ENCODE measurements at places on chromosomes 11 and 22. TPM values are rescaled to one million over a fixed set of nuclear protein-coding genes. Genes with fewer than 3 reads are reported as not detected.

DNA sequence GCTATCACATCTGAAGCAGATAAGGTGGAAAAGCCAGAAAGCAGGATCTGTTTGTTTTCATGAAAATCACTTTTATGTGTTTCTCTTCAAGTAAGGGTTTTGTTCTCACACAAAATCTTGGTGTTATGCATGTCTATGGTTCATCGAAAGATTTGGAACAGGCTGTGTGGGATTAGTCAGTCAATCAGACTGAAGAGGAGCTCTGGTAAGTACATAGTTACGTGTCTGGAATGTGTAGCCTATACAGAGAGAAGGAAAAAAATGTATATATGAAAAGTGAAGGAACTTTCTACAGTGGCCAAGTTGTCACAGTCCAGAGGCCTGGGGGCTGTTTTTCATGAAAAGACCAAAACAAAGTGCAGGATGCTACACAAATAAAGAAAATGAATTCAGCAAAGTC, 156.7 kb downstream of the CNTN5 start:
- DNase-seq = no peak
- H3K27me3 ChIP-seq = no peaks in the 10 kb centered on the region
- no peaks in the 10 kb centered on the region for H3K36me3 ChIP-seq
- H3K4me3 ChIP-seq = no peak overlapping the region
- no peaks in the 10 kb centered on the region for H3K4me1 ChIP-seq

DNA sequence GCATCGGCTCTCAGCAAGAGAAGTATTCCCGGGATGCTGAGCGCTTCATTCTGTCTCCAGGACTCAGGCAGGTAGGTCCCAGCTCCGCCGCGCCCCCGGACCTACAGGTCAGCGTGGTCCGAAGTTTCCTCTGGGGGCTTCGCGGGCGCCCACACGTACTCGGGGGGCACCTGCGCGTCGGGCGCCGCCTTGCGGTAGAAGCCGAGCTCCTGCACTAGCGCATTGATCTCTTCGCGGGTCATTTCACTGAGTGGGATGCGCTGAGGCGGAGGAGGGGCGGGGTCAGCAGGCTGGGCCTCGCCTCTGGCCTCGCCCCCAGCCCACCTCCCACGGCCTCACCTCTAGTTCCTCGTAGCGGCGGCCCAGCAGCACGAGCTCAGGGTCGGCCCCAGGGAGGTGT, 2.5 kb downstream of the SELENOM start:
- H3K4me3 ChIP-seq = peak overlapping the region; percentile 87
- peaks cover 58% of the 10 kb centered on the region for H3K4me1 ChIP-seq
- peak overlapping the region; percentile 98 for H3K27ac ChIP-seq
- no peak for DNase-seq

GRCh38 chr11:123264431-123264780, 69.4 kb upstream of the CLMP start:
- H3K27ac ChIP-seq = no peak overlapping the region
- no peak for DNase-seq
- no peaks in the 10 kb centered on the region for H3K4me1 ChIP-seq
- H3K4me3 ChIP-seq = no peak overlapping the region
- no peaks in the 10 kb centered on the region for H3K36me3 ChIP-seq
- no peaks in the 10 kb centered on the region for H3K27me3 ChIP-seq

DNA sequence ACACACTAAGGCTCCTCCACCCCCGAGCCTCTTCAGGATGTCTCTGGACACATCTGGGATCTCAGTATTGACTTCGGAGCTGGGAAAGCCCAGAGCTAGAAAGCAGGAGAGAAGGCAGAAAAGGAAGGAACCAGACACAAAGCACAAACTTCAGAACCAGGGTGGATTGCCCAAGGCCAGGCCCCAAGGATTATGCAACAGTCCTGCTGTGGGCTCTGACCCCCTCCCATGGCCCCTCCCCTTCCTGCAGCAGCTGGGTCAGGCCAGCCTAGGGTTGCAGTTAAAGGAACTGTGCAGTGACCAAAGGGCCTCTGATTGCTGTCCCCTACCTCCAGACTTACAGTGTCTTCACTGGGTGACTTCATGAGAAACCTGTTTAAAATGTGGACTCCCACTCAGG, 5.3 kb downstream of the KCNE3 start:
- no peaks in the 10 kb centered on the region for H3K27me3 ChIP-seq
- DNase-seq = peak; percentile 82
- H3K4me1 ChIP-seq = peaks cover 3% of the 10 kb centered on the region
- H3K27ac ChIP-seq = peak overlapping the region; percentile 6

GRCh38 chr22:50220603-50221409, 20.0 kb downstream of the SELENOO start:
- no peak overlapping the region for H3K4me3 ChIP-seq
- peaks cover 87% of the 10 kb centered on the region for H3K36me3 ChIP-seq
- no peaks in the 10 kb centered on the region for H3K27me3 ChIP-seq
- no peaks in the 10 kb centered on the region for H3K4me1 ChIP-seq
- DNase-seq = no peak

DNA sequence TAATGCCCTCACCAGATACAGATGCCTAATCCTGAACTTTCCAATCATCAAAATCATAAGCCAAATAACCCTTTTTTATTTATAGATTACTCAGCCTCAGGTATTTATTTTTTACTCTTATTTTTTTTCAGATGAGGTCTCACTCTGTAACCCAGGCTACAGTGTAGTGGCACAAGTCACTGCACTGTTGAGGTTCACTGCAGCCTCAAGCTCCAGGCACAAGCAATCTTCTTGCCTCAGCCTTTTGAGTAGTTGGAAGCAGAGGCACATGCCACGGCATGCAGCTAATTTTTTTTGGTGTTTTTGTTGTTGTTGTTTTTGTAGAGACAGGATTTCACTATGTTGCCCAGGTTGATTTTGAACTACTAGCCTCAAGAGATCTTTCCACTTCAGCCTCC, 49.5 kb downstream of the TTC28 start:
- no peak for DNase-seq
- H3K27me3 ChIP-seq = no peaks in the 10 kb centered on the region
- H3K4me3 ChIP-seq = no peak overlapping the region
- H3K36me3 ChIP-seq = no peaks in the 10 kb centered on the region

DNA sequence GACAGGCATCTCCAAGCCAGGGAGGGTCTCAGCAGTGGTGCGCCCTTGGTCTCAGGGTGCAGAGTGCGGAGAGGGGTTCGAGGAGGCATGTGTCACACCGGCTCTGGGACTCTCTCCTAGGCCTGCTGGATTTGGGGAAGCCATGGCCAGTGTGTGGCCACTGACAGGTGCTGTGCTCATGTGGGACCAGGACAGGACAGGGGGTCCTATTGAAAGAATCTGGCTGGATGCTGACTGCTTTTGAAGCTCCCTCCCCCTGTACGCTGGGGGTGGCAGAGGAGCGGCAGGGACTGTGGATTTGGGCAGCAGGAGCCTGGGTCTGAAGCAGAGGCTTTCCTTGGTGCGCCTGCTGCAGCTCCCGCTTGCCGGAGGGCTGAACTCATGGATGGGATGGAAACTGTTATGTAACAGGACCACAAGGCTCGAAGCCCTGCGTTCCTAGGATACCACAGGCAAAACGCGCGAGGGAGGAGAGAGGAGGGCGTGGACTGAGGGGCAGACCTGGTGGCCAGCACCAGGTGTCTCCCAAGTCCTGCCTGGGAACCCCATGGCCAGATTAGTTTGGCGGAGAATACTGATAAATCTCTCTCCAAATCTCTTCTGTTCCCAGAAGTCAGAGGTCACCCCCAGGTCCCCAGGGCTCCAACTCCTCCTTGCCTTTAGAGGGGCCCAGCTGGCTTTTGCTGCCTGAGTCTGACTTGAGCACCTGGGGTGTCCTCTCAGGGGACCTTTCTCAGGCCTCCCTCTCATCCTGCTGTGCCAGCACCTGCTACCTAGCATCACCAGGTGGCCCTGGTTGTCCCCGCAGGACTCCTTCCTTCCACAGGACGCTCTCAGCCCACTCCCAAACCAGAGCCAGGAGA, 13.8 kb upstream of the TEF start:
- H3K4me3 ChIP-seq = peak overlapping the region; percentile 63
- DNase-seq = no peak
- H3K27ac ChIP-seq = peak overlapping the region; percentile 56

- peak; percentile 65 for DNase-seq
- no peaks in the 10 kb centered on the region for H3K27me3 ChIP-seq
- peak overlapping the region; percentile 7 for H3K27ac ChIP-seq
- H3K4me3 ChIP-seq = no peak overlapping the region
- H3K36me3 ChIP-seq = no peaks in the 10 kb centered on the region
These were observed 373.2 kb downstream of the DDX10 start for GRCh38 chr11:109037856-109038780.

DNA sequence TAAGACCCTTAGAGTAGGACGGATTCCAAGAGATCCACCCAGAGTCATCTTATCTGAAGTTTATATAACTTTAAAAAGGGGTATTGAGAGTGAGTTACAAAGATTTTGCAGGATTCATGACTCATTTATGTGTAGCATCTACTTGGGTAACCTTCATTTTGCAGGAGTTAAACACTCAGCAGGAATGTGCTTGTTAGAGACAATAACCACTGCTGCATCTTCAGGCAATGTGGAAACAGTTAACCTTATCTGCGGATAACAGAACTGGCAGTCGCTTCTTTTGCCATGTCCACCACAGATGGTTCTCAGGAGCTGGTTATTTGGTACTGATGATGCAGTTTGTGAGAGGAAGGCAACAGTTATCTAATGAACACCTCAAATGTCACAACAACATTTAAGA, 417.9 kb upstream of the DDI1 start:
- H3K4me1 ChIP-seq = no peaks in the 10 kb centered on the region
- no peaks in the 10 kb centered on the region for H3K27me3 ChIP-seq
- no peak overlapping the region for H3K4me3 ChIP-seq
- DNase-seq = no peak
- no peak overlapping the region for H3K27ac ChIP-seq
- H3K36me3 ChIP-seq = no peaks in the 10 kb centered on the region

DNA sequence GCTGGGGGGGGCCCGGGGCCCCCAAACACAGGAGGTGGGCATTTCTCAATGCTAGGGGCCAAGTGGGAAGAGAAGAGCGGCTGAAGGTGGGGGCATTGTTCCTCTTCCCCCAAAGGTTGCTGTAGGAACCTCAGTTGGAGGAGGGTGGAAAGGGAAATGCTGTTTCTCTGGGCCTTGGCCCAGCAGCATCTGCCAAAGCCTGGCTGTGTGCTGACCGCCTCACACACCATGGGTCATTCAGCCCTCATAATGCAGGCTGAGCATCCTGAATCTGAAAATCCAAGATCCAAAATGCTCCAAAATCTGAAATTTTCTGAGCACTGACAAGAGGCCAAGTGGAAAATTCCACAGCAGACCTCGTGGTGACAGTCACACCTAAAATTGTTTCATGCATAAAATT, 49.0 kb upstream of the BID start:
- peaks cover 73% of the 10 kb centered on the region for H3K36me3 ChIP-seq
- no peaks in the 10 kb centered on the region for H3K27me3 ChIP-seq
- no peak for DNase-seq
- H3K4me1 ChIP-seq = no peaks in the 10 kb centered on the region
- no peak overlapping the region for H3K4me3 ChIP-seq
- no peak overlapping the region for H3K27ac ChIP-seq

DNA sequence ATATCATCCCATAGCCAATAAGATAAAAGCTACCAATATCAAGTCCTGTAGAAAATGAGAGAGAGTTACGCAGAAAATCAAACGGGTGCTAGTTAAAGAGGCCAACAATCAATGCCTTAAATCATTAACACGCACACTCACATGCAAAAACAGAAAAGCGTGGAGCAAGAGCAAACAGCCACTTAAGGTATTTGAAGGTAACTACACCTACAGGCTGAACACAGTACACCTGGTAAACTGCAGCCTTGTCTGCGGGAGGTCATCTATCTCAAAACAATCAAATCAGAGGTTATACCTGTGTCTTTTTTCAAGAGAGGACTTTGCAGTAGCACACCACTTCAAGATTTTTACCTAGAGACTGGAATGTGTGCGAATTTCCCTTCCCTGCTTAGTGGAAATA, 23.6 kb downstream of the SLC35F2 start:
- no peaks in the 10 kb centered on the region for H3K36me3 ChIP-seq
- DNase-seq = no peak
- H3K4me1 ChIP-seq = peaks cover 8% of the 10 kb centered on the region
- no peak overlapping the region for H3K27ac ChIP-seq
- H3K4me3 ChIP-seq = no peak overlapping the region
- no peaks in the 10 kb centered on the region for H3K27me3 ChIP-seq

DNA sequence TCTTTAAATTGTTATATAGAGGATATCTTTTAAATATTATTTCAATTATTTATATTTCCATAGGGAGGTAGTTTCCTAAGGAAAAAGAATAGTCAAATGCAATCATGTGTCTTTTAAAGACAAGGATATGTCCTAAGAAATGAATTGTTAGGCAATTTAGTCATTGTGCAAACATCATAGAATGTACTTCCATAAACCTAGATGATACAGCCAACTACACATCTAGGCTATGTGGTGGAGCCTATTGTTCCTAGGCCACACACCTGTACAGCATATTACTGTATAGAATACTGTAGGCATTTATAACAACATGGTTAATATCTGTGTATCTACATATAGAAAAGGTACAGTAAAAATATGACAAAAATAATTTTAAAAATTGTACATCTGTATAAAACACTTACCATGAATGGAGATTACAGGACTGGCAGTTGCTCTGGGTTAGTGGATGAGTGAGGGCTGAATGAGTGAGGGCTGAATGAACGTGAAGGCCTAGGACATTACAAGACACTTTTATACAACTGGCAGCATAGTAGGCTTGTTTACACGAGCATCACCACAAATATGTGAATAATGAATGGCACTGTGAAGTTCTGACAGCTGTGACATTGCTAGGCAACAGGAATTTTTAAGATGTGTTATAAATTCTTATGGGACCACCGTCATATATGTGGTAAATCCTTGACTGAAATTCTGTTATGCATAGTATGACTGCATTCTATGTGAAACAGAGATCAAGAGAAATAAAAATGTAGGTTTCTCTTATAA, 1879.0 kb upstream of the RAG2 start:
- no peaks in the 10 kb centered on the region for H3K36me3 ChIP-seq
- no peak for DNase-seq
- no peaks in the 10 kb centered on the region for H3K4me1 ChIP-seq
- no peaks in the 10 kb centered on the region for H3K27me3 ChIP-seq

GRCh38 chr11:46381819-46382645, 563 bp downstream of the MDK start:
- H3K4me1 ChIP-seq = peaks cover 7% of the 10 kb centered on the region
- peaks cover 6% of the 10 kb centered on the region for H3K36me3 ChIP-seq
- DNase-seq = no peak
- peaks cover 14% of the 10 kb centered on the region for H3K27me3 ChIP-seq
- H3K27ac ChIP-seq = no peak overlapping the region

GRCh38 chr11:86152901-86153300, 84.0 kb upstream of the PICALM start:
- no peaks in the 10 kb centered on the region for H3K27me3 ChIP-seq
- H3K27ac ChIP-seq = peak overlapping the region; percentile 82
- DNase-seq = no peak
- H3K4me3 ChIP-seq = no peak overlapping the region

C11orf52 gene
- not detected for total RNA-seq

SLCO2B1 gene
- 403 TPM for total RNA-seq

TBC1D22A gene
- total RNA-seq = 87.8 TPM

ZBED4 gene
- total RNA-seq = 10.1 TPM

OR2AT4 gene
- total RNA-seq = not detected

CATSPER1 gene
- total RNA-seq = not detected

SCGB2A2 gene
- not detected for total RNA-seq

ARHGEF17 gene
- 193 TPM for total RNA-seq

SLC17A6 gene
- not detected for total RNA-seq

Measured in ascending aorta (tissue), 2 donors.